ENCODE measurements at places on chromosomes 1 and 21. TPM values are rescaled to one million over a fixed set of nuclear protein-coding genes. Genes with fewer than 3 reads are reported as not detected.

DNA sequence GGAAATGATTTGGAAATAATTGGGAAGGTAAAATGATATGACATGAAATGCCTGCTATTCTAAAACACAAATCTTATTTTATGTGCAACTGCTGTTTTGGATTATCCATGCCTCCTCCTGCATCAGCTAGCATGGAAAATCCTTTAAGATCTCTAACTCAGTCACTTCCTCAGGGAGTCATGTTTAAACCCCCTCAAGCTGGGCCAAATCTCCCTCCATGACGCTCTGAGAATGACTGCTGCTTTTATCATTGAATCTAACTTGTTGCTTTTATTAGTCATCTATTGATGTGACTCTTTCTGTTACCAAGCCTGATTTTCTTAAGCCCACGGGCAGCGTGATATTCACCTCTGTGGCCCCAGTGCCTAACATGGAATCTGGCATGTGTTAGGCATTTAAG lies 324.8 kb downstream of the DISC1 start:
- DNase-seq, result peak; percentile 69

GRCh38 chr1:166956057-166956850 lies 19.1 kb downstream of the ILDR2 start:
- DNase-seq, result no peak

- peak; percentile 54 for DNase-seq
These were observed 486.5 kb downstream of the SIPA1L2 start for GRCh38 chr1:232143315-232143886.

DNA sequence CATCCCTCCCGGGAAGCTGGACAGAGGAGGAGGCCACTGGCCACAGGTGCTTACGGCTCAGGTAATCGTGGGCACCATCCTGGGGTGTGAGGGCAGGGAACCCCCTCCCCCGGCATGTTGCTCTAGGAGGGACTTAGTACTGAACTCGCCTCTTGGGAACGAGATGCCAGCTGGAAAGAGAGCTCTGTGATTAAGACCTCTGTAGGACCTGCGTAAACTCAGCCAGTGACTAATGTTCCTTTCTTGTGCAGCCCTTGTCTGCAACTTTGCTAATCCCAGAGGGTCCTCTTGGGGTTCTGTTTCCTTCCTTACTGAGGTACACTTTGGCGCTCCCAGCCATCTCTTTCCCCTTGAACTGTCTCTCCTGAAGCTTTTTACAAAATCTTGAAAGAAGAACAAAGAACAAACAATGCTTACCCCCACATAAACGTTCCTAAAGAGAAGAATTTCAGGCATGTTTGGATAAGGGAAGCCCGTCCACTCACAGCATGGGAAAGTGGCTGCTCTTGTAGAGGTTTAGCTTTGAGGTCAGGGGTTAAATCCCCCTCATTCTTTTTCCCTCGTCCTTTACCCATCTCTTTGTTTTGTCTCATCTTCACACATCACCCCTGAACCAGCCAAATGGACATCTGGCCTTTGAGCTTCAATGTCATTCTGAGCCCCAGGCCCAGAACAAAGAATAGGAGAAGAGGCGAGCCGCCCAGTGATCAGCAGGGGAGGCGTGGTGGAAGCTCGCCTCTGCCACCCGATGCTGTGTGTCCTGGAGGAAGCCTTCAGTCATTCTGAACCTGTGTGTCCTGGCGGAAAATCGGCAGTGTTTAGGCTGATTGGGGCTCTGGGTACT lies 37.4 kb downstream of the CITED4 start:
- DNase-seq, result peak; percentile 67

NUAK2 gene
- total RNA-seq, result 1.2 TPM

NR1I3 gene
- 0.48 TPM for total RNA-seq

RAB25 gene
- total RNA-seq, result 2.2 TPM

- DNase-seq, result no peak
These were observed 33.1 kb downstream of the MAP3K7CL start for GRCh38 chr21:29163341-29164115.

CCDC181 gene
- 1.2 TPM for total RNA-seq

OR2T4 gene
- total RNA-seq, result not detected

ADGRB2 gene
- 13.2 TPM for total RNA-seq

DCST1 gene
- not detected for total RNA-seq

DNA sequence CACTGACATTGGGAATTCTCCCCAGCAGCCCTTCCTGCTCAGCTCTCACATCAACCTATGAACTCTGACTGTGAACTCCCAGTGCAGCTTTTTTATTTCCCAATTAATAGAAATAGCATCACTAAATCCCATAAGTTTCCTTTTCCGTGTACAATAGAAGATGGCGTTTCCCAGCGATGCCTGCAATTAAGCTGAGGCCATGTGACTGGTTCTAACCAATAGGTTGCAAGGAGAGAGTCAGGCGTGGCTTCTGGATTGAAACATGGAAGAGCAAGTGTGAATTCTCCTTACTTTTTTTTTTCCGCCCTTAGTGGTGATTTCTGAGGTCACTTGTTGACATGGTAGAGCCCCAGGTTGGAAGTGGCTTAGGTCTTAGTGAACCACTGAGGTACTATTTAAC lies 59.0 kb upstream of the IGSF5 start:
- DNase-seq, result no peak

DNA sequence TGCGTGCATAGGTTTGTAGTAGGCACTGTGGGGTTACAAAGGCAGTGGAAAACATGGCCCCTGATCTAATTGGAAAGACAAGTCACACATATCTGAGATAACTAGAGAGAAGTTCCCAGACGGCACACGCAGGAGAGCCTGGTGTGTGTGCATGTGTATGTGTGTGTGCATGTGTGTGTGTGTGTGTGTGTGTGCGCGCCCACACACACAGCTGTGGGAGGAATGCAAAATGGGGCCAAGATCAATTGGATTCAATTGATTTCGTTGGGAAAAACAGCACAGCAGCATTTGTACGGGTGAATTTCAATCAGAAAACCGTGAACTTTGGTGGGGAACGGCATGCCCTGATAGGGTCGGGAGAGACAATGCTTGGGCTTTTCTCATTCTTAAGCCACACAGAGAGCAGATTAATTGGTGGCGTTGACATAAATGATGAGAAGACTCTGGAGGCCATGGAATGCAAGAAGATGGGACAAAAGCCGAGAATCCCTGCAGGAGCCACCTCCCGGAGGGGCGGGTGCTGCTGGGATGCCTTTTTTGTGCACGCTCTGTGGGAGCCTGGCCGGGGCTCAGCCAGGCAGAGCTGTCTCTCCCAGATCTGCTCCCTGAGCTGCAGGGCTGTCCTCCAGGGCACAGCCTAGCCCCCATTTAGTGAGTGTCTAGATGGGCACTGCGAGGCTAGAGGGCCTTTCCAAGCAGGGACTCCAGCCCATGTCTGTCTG lies 322.0 kb downstream of the CAMTA1 start:
- DNase-seq, result no peak

CBS gene
- 4.8 TPM for total RNA-seq

DNA sequence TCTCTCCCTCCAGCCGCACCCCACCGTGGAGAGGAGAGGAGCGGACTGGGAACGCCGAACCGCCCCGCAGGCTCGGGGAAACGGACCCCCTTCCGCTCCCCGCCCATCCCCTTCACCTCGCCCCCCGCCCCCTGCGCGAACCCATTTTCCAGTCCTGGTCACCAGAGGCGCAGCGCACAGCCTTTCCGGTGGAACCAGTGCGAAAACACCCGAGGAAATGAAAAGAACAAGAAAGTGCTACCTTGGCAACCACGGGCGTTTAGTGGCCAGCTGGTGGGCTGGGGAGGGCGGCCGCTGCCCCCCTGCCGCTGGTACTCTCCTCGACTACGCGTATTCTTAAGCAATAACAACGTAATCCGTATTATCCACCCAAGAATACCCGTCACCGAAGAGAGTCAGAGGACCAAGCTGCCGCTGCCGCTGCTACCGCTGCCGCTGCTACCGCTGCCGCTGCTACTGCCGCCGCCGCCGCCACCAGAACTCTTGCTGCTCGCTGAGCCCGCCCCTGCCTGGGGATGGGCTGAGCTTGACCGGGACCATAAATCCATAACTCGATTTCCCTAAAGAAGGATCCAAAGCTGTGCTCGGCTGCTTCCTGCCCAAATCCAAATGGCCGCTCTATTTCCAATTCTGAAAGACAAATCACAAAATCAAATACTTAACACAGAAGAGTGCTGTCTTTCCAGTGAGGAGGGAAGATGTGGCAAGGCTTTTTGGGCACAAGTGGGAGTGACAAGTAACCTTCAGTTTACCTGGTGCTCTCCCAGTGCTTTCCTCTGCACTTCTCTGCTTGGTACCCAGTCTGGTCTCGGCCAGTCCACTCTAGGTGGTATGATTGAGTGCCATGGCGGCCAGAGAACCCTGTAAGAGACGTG lies 125.2 kb upstream of the DPYD start:
- DNase-seq, result no peak

DFFB gene
- 15.2 TPM for total RNA-seq

DNA sequence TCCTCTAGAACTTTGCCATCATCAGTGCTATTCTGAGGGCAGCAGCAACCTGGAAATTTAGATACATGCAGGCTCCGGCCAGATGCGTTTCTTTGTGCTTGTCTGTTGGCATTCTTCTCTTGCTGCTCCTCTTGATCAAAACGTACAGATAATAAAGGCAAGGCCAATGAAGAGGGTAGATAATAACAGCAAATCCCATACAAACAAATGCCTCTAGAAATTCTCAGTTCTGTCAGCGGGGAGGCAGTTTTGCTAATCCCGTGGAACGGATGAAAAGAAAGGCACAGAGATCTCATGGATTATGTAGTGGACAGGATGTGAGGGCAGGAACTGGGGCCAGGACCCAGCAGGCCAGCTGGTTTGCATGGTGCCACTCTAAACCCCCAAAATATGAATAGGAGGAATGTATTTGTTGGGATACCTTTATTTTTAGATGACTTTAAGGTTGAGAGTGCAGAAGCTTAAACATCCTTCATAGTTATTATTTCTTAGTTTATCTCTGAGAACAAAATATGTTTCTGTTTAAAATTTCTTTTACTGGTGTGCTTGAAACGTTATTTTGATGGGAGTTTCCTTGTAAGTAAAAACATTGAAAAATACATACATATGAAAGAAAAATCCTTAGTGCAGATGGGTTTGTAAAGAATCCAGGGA lies 1.5 kb downstream of the ITSN1 start:
- peak; percentile 60 for DNase-seq

GRCh38 chr1:228289239-228289849 lies 81.5 kb downstream of the OBSCN start:
- DNase-seq, result no peak

- DNase-seq, result no peak
These were observed 754.6 kb downstream of the MRPL39 start for GRCh38 chr21:24852610-24853195.

SIPA1L2 gene
- total RNA-seq, result 49.1 TPM

- DNase-seq, result no peak
These were observed 55.1 kb downstream of the COL18A1 start for GRCh38 chr21:45460011-45460565.

- DNase-seq, result no peak
These were observed 638.2 kb downstream of the AMY1C start for GRCh38 chr1:104387716-104388508.

- DNase-seq, result no peak
These were observed 259.9 kb downstream of the FOXD2 start for GRCh38 chr1:47697616-47698335.

SELL gene
- total RNA-seq, result 3.1 TPM

- peak; percentile 11 for DNase-seq
These were observed 1093.1 kb downstream of the MRPL39 start for GRCh38 chr21:24514081-24514733.

DNA sequence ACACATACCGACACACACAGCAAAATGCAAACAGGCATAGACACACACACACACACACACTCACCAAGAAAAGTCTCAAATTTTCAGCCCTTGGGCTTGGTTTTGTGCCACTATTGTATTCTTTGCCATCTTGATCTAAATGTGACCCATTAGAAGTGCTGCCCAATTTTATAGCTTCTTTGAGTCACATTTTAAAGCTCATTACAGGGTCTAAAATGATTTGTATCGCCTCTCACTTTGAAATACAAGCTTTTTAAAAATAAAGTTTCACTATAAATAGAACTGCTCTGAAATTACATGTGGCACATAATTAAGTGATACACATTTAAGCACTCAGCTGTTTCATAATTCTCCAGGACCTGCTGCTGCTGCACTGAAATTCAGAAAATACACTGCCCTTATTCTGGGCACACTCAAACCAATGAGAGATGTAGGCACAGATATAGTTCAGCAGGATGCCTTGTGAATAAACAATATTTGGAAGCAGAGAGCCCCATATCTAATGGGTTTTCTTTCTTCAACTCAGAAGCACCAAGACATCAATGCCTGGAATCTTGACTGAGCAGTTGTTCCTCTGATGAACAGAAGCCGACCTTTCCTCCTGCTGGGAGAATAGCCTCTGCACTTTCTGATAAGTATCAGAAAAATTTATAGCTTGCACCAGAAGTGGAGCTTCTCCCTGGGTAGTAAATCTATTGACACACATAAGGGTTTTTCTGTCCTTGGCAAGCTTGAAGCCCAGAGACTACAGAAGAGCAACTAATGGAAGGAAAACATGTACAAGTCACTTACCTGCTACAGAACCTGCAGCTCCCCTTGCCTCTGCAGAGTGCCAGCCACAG lies 37.0 kb upstream of the PLPPR4 start:
- DNase-seq, result peak; percentile 6

- no peak for DNase-seq
These were observed 47.9 kb upstream of the NEK2 start for GRCh38 chr1:211723273-211723672.

DNA sequence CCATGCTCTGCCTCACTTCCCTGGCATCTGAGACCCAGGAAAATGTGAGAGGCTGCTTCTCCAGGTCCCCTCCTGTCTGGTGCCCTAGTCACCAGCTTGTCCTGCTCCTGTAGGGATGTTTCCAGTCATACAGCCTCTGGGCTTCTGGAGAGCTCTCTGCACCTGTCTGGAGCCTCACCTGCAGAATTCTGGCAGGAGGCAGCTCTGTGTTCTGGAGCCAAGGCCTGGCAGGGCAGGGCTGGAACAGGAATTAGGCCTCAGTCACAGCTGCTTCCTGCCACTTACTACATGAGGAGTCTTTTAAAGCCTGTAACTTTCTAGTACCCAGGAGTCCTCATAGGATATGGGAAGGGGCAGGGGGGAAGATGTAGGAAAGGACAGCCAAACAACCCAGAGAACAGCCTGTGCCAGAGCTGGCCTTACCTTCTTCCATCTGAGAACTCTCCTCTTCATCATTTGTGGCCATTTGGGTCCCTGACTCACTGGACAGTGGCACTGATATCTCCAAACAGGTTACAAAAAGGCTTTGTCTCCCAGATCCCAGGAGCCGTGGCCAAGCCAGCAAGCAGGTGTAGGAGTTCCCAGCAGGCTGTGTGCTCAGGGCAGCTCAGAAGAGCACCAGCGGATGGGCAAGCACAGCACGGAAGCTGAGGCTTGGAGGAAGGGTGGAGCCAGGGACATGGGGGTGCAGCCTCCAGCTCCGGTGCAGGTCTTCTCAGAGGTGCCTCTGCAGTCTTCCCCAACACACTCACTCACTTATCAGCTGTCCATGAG lies 31.4 kb upstream of the ARTN start:
- DNase-seq, result no peak
